CD4-positive, alpha-beta T cell treated with Interleukin-12 subunit alpha and Interleukin-12 subunit beta, for 1 hour (primary cell): ENCODE measurements at places on chromosomes 7 and 10.

DNA sequence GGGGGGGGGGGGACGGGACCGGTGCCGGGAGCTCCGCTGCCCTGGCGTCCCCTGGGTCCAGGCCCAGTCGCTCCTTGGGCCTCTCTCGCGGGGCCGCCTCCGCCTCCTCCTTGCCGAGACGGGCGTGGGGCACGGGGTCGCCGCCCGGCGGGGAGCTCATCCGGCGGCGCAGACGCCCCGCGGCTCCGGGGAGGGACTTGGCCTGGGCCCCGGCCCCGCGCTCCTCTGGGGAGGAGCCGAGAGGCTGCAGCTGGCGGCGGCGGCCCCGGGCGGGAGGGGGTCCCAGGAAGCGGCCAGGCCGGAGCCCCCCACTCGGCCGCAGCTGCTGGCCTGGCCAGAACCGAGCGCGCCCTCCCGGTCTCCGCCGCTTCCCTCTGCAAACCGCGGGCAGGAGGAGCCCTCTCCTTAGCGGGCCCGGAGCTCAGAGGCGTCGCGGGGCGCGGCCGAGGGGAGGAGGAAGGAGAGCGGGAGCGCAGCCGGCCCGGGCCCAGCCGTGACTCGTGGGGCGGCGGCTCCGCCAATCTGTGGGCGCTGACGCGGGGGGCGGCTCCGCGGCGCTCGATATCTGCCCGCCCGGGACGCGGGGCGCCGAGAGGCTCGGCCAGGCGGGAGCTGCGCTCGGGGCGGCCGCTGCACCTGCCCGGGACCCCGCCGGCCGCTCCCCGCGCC, at the start of gene FAM20C:
Gene FAM20C (plus strand): TSS at position 591 of the 669 bp plus-strand sequence. CDS start 629 bp downstream, outside the sequence.
- DNase-seq, result peak; percentile 32

- no peak for DNase-seq
These were observed 64.5 kb downstream of the MTURN start for GRCh38 chr7:30199271-30199670.

DNA sequence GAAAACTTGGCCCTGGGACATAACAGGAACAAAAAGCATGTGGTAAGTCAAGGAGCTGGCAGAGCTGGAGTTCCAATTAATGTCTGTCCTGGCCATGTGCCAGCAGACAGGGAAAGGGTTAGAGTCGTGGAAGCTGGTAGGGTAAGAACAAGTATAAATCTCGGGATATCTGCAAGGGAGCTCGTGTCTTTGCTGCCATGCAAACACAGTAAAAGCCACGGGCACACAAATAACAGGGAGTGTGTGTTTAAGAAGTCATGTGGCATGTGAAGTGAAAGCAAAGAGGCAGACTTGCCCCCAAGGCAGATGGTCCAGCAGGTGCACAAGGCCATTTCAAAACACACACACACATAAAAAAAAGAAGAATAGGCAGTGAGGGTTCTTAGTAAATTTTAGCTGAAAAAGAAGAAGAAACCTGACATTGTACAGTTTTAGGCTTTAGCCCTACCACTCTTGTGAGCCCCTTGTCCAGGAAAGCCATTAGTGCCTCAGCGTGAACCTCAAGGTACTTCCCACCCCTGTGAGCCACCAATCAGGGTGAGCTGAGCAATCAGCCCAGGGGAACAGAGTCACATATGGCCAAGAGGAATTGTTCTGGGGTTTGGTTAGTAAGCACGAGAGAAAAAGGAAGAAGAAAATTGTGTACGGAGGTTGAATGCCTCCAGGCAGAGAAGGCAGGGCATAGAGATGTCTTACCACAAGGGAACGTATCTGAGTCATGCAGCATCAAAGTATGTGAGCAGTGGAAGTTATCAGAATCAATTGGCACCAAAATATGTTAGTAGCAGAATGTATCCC, 32.8 kb upstream of the ARHGAP12 start:
- no peak for DNase-seq

DNA sequence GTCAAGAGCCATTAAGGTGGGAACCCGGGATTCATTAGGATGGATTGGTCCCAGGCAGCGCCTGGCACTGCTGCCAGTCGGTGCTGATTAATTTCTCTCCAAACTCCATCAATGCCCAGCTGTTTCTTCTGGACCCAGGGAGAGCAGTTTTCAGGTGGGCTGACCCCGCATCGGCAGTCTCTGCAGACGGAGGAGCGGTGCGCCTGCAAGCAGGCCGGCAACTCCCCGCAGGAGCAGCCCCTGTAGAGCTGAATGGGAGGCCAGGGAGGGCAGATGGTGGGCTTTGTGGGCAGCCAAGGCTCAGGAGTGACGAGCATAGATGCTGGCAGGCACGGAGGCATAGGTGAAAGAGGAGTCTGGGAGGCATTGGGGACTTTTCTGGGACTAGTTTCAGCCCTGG, 56.5 kb downstream of the CDH23 start:
- DNase-seq, result no peak

DNA sequence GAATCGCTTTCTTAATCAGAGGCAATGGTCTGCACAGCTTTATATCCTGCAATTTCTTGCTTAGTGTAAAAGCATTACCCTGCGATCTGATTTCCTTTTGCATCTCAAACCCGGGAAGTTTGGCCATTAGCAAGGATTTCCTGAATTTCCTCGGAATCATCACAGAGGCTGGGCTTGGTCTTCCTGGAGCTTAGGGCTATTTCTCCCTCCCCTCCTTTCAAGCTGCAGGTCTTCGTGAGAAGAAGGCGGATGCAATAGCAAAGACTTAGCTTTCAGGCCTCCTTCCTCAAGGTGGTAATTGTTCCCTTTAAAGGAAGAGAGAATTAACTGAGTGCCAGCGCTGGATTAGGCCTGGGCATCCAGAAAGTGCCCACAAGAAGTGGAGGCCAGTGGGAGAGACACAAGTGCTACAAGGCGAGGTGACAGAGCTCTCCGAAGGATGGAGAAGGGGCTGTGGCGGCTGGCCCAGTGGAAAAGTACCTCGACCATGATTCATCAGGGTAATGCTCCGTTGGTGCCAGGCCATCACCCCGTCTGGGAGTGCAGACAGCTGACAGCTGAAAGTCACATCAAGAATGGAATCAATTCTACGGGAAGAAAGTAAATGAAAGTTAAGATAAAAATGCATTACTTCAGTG, 4.0 kb upstream of the ARMS2 start:
- no peak for DNase-seq

DNA sequence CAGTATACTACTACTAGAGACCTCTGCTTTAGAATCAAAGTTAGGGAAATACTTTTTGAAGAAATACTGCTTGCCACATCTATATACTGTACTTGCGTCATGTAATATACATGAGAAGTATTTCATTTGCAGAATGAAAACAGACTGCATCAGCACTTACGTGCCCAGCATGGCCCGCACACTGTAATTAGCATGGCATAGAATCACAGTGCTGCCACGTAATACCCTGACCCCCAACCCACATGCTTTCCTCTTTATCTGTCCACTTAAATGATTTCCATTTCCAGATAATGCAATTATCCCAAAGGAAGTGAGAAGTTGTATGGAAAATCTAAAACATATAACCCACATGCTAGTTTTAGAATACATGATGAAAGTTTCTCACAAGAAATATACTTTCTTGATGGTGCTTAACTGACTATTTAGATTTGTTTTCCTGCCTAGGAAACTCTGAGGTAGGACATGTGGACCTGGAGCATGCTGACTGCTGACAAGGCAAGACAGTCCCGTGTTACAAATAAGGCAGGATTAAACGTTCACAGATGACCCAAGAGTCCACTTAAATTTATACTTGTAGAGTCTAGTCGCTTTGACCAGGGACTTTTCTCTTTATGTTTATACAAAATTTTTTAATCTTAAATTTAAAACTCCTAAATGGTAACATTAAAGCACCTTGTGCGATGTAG, 12.6 kb downstream of the USP6NL start:
- DNase-seq, result no peak

- DNase-seq, result no peak
These were observed 12.8 kb downstream of the ANKRD22 start for GRCh38 chr10:88838766-88839350.

DNA sequence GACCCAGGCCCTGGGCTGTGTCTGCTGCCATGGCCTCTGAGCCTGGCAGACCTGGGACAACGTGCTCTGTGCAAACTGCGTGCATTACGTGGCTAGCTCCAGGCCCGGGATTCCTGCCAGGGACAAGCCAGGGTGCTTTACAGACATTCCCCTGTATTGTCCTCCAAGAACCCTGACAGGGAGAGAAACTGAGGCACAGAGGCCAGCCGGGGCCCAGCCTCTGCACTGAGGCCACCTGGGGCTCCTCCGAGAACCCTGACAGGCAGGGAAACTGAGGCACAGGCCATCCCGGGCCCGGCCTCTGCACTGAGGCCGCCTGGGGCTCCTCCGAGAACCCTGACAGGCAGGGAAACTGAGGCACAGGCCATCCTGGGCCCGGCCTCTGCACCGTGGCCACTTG, 64.9 kb downstream of the CFAP46 start:
- DNase-seq, result no peak

DNA sequence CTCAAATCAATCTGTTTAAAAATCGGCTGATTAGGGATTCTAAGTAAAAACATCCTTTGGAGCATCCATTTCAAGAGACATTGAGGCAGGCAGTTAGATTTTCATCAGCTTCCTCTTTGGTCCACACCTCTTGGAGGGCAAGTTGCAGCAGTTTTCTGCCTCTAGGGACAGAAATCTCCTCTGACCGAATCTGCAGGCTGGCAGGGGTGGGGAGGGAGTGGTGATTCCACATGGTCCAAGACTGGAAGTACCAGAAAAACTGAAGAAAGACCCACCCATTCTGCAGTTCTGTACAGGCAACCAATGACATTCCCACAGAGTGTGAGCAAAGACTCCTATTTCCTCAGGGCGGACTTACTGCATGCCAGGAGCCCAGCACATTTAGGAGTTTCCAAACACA, 29.0 kb downstream of the FGFBP3 start:
- DNase-seq, result no peak

DNA sequence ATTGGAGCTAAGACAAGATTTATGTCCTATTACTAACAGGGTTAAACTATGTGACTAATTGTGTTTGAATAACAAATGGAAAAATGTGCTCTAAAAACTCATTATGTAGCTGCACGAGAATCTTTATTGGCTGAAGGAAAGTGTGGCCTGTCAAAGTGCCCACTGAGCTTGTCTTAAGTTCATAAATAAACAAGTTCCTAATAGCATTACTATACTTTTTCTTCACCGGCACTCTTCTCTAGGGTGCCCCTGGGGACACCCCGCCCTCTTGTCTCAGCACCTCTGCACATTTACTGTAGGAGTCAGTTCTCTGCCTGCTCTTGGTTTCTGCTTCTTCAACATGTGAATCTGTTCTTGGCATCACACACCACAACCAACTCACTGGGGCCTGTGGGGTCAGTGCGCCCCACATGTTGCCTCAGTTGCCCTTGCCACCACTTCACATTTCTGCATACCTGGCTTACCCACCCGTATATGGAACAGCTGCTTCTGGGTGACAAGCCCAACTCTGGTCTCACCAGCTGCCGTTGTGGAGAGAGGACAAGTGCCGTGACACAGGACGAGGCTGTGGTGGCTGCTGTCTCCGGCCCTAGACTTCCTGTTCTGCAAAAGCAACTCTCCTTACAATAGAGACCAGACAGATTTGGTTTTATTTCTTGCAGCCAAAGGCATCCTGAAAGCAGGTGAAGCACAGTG, 96.3 kb upstream of the DDC start:
- peak; percentile 14 for DNase-seq

- no peak for DNase-seq
These were observed 318.5 kb downstream of the INHBA start for GRCh38 chr7:41384418-41384817.

- DNase-seq, result no peak
These were observed 40.6 kb upstream of the CXCL12 start for GRCh38 chr10:44425466-44425865.

GRCh38 chr10:20485554-20485953, 411.6 kb downstream of the NEBL start:
- DNase-seq, result no peak

- peak; percentile 76 for DNase-seq
These were observed 53.7 kb upstream of the KDM7A start for GRCh38 chr7:140230516-140230860.

- DNase-seq, result no peak
These were observed 55.5 kb upstream of the PHF14 start for GRCh38 chr7:10918093-10918590.

DNA sequence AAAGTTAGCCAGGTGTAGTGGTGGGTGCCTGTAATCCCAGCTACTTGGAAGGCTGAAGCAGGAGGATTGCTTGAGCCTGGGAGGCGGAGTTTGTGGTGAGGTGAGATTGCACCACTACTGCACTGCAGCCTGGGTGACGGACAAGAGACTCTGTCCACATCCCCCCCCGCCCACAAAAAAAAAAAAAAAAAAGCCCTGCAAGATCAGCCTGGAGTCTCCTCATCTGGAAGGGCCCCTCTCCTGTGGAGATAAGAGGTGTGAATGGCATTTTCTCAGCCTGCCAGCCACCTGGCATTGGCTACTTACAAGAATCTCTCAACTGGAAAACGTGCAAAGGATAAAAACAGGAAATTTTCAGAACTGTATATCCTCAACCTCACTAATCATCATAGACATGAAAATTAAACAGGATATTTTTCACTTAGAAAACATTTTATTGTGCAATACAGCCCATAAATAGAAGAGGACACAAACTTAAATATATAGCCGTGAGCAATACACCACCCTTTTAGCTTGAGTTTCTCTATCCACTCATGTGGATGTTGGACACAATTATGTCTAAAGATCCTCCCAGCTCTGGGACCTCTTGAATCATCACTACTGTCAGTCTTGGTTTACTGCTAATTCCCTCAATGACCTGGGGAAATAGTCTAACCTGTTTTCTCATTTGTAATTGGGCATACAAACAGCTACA, 11.3 kb upstream of the TSPAN15 start:
- no peak for DNase-seq

GRCh38 chr10:77180794-77181193, 456.8 kb downstream of the KCNMA1 start:
- DNase-seq, result no peak

DNA sequence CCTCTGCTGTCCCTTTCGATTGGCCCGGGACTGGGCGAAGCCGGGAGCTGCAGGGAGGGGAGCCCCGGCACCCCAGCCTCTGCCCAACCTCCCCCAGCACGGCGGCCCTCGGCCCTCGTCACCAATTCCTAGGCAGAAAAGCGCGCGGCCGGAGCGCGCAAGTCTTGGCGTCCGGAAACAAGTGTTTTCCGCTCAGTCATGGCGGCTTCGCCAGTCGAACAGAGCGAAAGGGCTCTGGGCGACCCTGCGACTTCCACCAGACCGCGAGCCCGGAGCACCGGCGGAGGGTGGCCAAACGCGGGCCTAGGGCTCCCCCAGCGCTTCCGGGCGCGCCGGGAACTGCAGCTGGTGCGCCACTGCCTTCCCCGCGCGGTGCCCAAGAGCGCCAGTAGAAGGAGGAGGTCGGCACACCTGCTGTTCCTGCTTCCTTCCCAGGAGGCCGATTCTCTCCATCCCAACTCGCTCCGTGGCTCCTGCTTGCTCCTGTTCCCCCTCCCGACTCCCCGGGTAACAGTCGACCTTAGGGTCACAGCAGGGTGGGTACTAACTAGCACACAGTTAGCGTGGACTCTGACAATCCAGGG, 729.9 kb downstream of the ZWINT start:
- DNase-seq, result no peak

- DNase-seq, result no peak
These were observed 639 bp upstream of the TFAM start for GRCh38 chr10:58384544-58384998.

DNA sequence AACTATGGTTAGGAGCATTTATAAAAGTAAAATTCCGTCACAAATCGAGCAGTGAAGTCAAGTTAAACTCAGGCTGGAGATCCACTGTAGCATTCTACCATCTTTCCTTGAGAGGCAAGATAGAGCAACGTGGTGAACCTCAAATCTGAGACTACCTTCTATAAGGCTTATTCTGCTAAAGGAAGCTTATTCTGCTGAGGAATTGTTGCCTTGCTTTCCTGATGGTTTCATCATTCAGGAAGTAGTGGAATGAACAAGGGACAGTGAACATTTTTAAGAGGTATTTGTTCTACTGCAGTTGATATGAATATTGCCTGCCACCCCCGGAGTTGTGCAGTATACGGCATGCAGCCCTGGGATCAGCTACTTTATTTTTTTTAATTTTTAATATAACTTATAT, 170.8 kb downstream of the VPS50 start:
- no peak for DNase-seq
